GM23248 (cell line): ENCODE measurements at places on chromosomes 11 and 22.

DNA sequence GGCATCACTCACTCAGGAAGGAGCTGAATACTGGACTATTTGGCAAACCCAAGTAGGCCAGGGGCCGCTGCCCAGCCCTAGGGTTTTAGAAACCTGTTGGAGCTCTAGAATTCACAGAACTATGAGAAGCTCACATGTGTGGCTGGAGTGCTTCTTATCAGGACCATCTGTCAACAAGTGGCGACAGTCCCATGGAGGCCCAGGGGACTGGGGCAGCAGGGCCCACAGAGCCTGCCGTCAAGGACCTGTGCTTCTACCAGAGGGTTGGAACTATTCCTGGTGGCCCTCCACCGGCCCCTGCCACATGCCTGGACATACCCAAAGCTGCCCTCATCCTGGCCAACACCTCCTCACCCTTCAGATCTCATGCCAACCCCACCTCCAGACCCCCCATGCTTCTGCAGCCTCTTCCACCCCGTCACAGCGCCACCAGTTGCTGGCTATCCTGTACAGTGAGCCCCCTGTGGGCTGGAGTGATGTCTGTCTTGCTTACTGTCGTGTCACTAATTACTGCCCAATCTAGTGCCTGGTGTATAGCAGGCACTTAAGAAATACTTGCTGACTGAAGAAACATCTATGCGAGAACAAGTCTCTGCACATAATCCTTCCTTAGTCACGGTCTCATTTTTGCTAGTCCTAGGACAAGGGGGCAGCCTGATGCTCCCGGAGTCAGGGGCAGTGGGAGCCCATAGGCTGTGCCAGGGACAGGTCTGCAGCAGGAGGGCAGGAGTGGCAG is 27.2 kb upstream of the RASL10A start:
- no peak for DNase-seq

- no peak for DNase-seq
Observed at GRCh38 chr11:62493801-62494200, 52.8 kb downstream of the AHNAK start.

- no peak for DNase-seq
Observed at GRCh38 chr11:12936200-12936599, 72.9 kb upstream of the RASSF10 start.

- DNase-seq: no peak
Observed at GRCh38 chr11:85672105-85672902, 7.4 kb upstream of the CREBZF start.

GRCh38 chr11:60844870-60845221 is 2.9 kb downstream of the CCDC86 start:
- DNase-seq: no peak

- DNase-seq: peak; percentile 62
Observed at GRCh38 chr11:59102259-59102765, 4.7 kb upstream of the FAM111B start.

DNA sequence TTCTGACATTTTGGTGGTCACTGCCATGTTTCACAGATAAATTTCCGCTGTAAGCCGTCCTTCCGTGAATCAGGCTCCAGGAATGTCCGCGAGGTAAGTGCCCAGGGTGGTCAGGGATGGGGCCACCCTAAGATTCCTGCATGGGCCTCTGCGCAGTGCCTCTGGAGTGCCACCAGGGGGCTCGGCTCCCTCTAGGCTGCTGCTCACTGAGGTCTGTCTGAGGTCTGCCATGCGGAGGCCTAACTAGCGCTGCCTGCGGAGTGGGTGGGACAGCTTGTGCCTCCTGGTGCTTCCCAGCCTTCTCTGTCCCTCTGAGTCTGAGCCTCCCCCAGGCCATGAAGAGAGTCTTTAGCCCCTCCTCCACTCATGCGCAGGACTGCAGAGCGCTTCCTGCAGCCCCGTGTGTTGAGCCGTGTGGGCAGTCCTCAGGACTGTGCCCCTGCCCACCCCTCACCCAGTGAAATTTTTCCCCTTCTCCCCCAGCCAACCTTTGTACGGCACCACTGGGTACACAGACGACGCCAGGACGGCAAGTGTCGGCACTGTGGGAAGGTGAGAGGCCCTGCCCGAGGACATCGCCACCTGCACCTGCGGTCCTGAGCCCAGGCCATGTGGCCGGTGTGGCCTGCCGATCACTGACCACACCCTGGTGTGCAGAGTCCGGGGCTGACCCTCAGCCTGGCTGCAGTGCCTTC is 11.9 kb upstream of the MDK start:
- peak; percentile 80 for DNase-seq
